Uterus (tissue), 4 donors: ENCODE measurements at places on chromosomes 2 and 18. TPM values are rescaled to one million over a fixed set of nuclear protein-coding genes. Genes with fewer than 3 reads are reported as not detected.

- DNase-seq, result no peak
These were observed 62.0 kb downstream of the SH3YL1 start for GRCh38 chr2:201648-202433.

- DNase-seq, result no peak
These were observed 5.4 kb downstream of the MRO start for GRCh38 chr18:50814395-50814794.

- no peak for DNase-seq
These were observed 15.2 kb upstream of the CHRNA1 start for GRCh38 chr2:174779361-174779928.

GRCh38 chr2:230383453-230383852 lies 32.5 kb upstream of the SP100 start:
- DNase-seq, result no peak

The DAPL1 gene
- total RNA-seq, result not detected

The SPATS2L gene
- 66.1 TPM for total RNA-seq

The PDE11A gene
- total RNA-seq, result 2.1 TPM

The DPYSL5 gene
- 1.8 TPM for total RNA-seq

GRCh38 chr2:188720811-188721605 lies 253.2 kb upstream of the COL3A1 start:
- DNase-seq, result no peak

DNA sequence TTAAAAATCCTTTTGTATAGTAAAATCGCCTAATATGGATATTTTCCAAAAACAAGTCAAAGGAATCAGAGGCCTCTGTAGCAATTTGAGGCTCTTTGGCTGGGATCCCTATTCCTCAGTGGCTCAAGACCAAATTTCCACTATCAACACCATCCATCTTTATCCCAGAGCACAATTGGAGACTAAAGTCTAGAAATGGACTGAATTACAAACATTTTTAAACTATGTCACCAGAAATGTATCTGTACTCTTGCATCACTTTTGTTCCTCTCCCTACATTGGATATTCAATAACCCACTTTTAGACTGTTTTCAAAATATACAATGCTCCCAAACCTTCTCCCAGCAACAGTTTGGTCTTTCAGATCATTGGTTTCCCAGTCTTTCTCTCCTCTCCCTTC lies 140.4 kb upstream of the KLHL29 start:
- no peak for DNase-seq

GRCh38 chr2:78541088-78541450 lies 484.4 kb upstream of the REG3G start:
- DNase-seq, result no peak

DNA sequence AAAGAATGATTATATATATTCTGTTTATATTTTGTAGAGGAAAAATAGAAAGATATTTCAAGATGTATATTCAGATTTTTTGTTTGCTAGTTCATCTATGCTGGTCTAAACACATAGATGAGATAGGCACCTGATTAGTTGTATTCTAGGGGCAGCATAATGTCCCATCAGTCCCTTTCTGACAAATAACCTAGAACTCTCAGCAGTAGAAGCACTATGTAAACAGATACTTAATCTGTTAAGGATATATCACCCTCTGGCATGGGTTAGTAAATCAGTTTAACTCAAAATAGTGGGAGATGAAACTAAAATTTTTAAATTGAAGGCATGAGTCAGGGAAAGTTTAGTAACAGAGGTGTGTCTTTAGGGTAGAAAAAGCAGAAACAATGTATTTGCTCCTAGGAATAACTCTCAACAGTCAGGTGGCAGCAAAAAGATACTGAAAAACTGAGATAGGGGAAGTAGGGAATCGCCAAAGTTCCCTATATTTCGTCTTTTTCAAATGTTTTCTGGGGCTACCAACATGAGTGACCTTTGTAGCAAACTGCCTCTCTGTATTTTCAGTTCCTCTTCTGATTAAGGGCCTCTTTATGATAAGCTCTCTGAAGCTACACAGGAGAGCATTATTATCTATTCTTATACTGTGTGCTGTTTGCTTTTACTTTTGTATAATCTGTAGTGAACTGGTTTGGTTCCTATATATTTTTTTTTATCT lies 5.7 kb downstream of the PPP1R1C start:
- no peak for DNase-seq

The VAPA gene
- total RNA-seq, result 253 TPM

DNA sequence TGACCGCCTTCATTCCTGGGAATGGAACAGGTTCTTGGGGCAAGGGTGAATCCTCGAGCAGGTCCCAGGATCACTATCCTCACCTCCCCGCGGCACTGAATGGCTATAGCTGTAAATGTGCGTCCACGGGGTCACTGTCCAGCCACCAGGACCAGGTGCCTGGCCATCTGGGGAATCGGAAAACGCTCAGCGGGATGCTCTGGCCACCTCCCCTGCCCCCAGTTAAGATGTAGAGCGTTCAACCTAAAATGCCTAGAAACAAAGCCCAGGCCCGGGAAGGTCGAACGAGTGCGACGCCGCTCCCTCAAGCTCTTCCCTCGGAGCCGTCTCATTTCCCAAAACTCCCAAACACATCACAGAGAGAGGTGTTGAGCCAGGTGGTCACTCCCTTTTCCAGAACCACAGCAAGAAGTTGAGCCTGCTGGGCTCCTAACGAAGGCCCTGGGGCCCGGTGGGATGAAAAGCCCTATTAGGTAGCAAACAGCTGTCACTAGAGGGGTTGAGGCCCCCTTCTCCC lies 795 bp upstream of the CAPN10 start:
- DNase-seq, result no peak

DNA sequence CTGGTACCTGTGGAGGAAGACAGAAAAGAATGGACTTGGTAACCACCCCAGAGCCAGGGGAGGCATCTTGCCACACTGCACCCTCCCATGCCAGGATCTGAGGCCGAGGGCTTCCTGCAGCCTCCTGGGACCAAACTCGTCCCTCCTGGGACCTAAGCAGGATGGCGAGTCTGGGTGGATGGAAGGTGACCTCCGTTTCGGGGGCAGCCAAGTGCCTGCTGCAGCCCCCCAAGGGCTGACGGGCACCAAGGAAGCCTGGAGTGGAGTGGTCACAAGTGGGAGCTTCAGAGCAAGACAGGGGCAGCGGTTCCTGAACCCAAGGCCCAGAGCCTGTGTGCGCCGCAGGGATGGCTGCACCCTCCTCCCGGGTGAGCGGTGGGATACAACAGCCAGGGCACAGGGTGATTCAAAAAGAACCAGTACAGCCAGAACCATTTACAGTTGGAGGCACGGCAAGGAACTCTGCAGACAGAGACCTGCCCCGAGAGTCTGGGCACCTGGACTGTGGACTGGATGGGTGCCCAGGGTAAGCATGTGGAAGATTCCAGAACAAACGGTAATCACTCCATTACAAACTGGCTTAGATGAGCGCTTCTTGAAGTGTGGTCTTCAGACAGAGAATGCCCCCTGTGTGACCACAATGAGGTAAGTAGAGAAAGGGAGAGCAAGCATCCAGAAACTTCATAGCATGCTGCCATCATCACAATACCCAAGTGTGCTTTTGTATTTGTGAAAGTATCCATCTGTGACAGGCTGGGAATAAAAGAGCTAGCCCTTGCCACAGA lies 12.1 kb downstream of the HS1BP3 start:
- no peak for DNase-seq

DNA sequence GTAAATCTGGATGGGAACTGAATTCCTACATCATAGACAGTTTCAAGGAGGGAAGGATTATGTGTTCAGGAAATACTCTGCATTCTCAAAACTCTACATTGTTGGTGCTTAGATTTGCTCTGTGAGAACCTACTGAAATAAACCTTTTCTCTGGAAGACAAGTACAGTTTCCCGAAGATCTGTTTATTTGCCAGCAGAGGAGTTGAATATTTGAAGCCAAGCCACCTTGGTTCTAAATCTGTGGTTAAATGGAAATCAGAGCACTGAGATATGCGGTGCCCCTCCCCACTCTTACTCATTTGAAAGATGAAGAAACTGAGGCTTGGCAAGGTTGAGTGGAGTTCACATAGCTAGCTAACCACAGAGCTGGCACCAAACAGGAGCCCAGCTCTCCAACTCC lies 146.3 kb upstream of the CTAGE1 start:
- no peak for DNase-seq

GRCh38 chr2:35794796-35795450 lies 560.7 kb upstream of the CRIM1 start:
- DNase-seq, result no peak

DNA sequence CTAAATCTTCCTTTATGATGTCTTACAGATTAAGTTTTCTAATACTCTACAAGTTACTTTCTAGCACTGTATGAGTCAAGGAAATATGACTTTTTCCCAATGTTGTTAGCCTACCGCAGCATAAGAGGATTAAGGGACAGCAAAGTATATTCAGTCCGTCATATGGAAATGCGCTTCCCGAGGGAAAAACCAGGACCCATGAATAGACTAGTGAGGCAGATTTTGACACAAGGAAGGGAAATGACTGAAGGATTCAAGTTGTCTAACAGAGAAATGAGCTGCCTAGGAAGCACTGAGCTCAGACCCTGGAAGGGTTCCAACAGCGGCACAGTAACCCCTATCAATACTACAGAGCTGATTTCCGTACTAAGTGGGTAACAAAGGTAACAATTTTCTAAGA lies 12.0 kb downstream of the SEPTIN10 start:
- no peak for DNase-seq

GRCh38 chr18:13594551-13594950 lies 131.8 kb downstream of the FAM210A start:
- no peak for DNase-seq

The GPAT2 gene
- total RNA-seq, result 4.8 TPM

GRCh38 chr18:55420665-55421307 lies 167.2 kb downstream of the TCF4 start:
- DNase-seq, result no peak

DNA sequence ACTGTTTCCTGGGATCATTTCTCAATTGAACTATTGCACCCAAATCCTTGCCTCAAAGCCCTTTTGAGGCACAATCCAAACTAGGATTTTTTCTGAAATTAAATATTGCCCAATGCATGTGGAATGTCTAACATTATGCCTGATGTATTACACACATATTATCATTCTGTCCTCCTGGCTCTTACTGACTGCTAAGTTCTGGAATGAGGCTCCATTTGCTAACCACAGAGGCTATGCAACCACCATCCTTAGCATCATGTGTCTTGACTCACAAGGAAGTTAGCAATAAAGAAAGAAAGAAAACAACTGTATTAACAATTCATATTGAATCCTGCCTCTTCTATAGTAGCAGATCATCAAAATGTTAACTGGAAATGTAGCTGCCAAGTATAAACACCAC lies 1142.7 kb downstream of the CNTNAP5 start:
- no peak for DNase-seq

DNA sequence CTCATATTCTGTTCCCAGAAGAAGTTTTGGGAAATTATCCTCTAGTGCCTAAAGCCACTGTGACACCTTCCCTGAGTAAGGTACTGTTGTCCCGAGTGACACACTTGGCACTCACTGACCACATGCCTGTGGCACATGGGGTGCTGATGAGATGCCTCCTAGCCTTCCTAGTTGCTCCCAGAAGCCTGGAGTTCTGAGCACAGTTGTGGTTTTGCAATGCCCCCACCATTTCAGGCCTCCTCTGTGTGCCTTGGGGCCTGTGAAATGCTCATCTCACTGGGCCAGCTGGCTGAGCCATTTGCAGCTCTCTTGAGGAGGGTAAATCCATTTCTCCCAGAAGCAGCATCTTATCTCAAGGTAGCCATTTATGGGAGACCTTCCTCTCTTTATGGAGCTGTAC lies 91.8 kb downstream of the DGKD start:
- no peak for DNase-seq

GRCh38 chr2:179536185-179536584 lies 271.6 kb upstream of the SESTD1 start:
- no peak for DNase-seq

DNA sequence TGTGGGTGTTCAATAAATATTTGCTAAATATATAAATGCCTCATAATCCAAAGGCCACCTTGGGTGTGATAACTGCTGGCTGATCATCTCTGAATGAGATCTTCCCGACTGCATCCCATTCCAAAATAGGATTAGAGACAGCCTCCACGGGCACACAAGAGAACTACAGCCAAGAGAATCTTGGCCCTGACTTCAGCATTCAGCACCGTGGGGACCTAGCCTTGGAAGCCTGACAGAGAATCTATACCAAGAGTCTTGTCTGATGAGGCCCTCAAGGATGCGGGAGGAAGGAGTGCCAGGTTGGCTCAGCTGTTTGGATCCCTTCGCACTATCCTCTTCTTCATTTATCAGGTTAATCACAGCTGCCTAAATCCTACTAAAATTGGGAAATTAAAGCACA lies 85.8 kb downstream of the RBM43 start:
- DNase-seq, result no peak

- no peak for DNase-seq
These were observed 138.8 kb downstream of the ATAD2B start for GRCh38 chr2:23788100-23788499.

- no peak for DNase-seq
These were observed 7.5 kb downstream of the ACYP2 start for GRCh38 chr2:54122939-54123338.

- DNase-seq, result no peak
These were observed 84.1 kb downstream of the RAPH1 start for GRCh38 chr2:203451011-203451410.

DNA sequence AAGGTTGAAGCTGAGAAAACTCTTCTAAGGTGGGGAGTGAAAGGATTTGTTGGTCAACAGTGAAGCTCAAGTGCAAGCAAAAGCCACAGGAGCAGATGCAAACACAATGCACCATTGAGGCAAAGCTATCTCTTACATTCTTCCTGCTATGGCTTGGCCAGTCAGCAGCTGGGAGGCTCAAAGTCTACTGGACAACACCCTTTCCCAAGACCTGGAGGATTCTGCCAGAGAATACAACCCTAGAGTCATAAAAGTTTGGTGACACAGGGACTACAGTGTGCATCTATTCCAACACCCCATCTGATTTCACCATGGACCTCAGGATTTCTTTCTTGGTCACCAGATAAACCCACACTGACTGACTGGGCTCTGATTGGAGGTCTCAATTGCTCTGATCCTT lies 342.0 kb downstream of the HRH4 start:
- no peak for DNase-seq

GRCh38 chr2:140539242-140539875 lies 1591.5 kb downstream of the LRP1B start:
- DNase-seq, result no peak

- DNase-seq, result no peak
These were observed 568.5 kb downstream of the ARHGAP15 start for GRCh38 chr2:143697744-143698143.

DNA sequence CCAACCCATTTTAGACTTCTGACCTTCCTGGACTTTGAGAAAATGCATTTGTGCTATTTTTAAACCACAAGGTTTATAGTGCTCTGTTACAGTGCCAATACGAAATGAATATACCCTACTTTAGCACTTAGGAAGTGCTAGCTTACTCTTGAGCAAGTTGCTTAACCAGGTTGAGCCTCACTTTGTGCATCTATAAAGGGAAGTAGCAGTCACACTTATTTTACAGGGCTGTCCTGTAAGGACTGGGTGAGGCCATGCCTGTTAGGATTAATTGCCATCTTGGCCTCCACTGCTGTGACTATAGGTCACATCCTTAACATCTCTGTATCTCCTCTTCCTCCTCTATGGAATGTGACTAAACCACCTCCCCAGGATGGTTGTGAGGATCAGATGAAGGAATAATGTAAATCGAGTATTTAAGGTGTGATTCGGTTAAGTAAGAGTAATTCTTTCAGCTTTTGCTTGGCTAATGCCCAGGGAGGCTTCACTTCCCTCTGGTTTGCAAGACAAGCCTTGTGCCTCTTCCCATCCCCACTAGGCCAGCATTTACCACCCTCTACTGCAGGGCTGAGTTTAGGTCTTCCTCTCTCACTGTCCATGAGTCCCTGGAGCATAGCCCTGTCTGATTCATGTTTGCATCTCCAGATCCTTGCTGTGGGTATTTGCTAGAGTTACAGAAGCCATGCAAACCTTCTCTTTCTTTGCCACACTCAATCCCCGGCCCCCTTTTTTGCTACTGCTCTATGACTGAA lies 341.2 kb downstream of the ZNF521 start:
- no peak for DNase-seq
